Stimulated activated CD4-positive, alpha-beta T cell treated with anti-CD3 and anti-CD28 coated beads, Interleukin-2, amount 100 ng/mL, for 4 hours (primary cell): ENCODE measurements at places on chromosomes 16 and 17.
A peak's percentile ranks its signal among the peaks of the same experiment; 100 is the strongest.

DNA sequence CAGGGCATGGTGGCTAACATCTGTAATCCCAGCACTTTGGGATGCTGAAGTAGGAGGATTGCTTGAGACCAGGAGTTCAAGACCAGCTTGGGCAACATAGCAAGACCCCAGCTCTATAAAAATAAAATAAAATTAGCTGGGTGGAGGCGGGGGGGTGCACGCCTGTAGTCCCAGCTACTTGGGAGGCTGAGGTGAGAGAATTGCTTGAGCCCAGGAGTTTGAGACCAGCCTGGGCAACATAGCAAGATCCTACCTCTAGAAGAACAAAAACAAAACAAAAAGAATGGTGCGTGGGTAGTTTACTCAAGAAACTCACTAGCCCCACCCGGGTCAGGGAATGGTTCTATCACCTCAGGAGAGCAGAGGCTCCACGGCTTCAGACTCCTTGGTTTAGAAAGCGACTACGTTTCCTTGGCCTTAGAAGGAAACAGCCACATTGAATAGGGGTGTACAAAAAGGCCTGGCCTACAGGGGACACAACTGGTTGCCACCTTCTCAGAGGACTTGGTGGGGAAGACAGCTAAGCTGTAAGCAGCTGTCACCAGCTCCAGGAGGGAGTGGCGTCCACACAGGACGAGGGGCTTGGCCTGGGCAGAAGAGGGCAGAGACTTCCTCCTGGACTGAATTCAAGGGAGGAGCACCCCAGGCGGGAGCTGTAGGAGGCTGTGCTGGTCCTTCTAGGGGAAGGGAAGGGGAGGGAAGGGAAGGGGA lies 716 bp downstream of the TK1 start:
- DNase-seq: no peak

GRCh38 chr16:84603140-84603816 lies 14.6 kb downstream of the COTL1 start:
- DNase-seq: peak; percentile 40

- DNase-seq: no peak
Measured at GRCh38 chr17:13420878-13421277, 180.9 kb downstream of the HS3ST3A1 start.

DNA sequence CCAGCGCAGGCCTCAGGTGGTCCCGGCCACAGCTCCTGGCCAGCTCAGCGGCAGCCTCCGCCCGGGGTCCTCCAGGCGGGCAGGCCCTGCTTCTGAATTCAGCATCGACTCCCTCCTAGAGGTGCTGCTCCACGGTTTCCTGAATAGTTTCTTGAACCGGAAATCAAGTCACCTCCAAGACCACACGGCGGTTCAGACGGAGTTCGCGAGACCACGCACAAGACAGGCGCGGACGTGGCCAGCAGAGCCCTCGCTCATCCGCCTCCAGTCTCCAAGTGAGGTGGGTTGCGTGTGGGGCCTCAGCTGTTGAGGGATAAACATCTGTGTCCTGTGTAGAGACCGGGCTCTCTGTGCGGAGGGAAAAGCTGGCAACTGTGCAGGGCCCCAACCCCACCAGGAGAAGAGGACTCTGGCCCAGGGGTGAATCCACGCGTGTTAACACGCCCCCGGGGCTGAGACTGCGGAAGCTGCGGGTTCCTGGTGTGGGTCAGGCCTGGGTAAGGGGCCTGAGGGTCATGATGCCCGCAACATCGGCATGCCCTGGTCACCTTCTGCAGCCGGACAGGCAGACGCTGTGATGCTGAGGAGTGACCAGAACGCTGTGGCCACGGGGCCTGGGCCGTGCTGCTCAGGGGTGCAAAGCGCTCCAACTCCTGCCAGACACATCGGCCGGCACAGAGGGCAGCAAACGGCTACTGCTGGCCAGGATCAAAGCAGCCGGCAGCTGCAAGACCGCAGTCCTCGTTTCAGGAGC lies 55.0 kb upstream of the METRNL start:
- no peak for DNase-seq

DNA sequence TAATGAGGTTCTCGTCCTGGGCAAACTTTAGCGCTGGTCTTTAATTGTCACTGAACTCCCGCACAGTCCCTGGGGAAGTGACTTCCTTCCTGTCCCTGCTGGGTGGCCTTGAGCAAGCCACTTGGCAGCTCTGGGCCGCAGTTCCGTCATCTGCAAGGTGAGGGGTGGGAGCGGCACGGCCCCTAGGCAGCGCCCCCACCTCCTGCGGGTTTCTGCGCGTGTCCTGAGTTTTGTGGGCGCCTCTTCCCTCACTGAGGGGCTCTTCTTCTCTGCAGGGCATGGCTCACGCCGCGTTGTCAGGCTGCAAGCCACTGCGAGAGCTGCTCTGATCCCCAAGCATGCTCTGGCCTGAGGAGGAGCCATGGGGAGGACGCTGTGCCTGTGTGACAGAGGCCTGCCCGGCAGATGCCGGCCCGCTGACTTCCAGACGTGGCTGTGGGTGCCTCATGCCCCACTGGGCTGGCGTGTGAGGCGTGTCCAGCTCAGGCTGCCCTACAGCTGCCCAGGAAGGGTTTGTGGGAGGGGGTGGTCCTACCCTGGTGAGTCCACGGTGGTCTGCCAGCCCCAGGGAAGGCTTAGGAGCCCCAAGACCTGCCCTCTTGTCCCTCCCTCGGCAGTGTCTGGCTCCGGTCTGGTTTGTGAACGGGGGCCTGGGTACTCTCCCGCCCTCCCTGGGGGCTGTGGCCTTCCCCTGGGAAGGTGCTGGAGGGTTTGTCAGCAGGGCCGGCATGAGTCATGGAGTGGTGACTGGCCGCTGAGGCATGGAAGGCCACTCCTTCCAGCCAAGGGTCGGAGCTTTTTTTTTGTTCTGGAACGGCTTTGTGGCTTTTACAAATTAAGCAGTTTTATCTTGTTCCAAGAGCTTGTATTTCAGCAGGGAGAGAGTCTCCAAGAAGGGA lies 182.0 kb downstream of the SEC14L1 start:
- no peak for DNase-seq
